AG08395 (cell line): ENCODE measurements at places on chromosomes 12 and 14.

DNA sequence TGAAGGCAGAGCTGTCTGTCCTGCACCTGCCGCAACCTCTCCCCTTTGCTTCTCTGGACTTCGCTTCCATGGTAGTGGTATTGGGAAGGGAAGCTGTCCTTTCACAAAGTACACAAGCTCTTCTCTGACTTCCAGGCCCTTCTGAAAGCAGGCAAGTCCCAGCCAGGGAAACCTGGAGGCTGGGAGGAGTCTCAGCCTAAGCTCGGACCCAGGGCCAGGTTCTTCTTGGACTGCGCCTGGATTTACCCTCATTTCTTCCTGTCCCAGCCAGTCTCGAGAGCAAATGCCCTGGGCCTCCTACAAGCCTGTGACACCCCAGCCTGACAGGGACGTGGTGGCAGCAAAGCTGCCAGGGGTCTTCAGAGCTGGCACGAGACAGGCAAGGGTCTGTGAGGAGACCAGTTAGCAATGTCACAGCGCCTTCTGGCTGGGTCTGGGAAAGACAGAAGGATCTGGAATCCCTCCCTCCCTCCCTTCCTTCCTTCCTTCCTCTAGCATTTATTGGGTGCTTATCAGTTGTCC lies 22.4 kb downstream of the ISCA2 start:
- DNase-seq: no peak

- DNase-seq: peak; percentile 38
Measured at GRCh38 chr12:92551853-92552397, 150.9 kb upstream of the PLEKHG7 start.

- no peak for DNase-seq
Measured at GRCh38 chr14:52021957-52022600, 32.7 kb downstream of the RTRAF start.

- no peak for DNase-seq
Measured at GRCh38 chr14:50344116-50344775, 32.1 kb downstream of the DMAC2L start.

DNA sequence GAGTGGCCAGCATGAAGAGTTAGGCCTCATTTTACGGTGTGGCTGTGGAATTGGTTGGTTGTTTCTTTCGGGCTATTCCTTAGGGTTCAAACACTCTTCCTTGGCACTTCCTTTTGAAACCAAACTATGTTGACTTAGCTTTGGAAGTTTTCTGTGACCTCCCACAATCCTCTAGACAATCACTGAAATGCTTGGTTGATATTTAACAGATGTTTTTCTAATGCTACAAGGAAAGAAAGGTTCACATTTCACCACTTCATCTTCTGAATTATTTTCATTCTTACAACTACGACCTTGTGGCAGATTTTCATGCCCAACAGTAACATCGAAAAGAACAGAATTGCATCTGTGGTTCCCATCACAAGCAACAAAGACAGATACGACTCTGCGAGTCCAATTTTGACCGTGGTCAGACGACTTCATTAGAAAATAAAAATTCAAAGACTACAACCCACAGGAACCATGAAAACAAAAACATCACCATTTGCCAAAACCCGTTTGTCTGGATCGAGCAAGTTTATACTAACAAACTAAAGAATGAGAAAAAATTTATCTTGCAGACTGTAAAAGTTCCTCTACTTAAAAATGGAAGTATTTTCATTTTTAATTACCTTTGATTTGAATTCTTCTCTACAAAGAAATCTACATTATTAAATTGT lies 16.9 kb downstream of the PRKAB1 start:
- peak; percentile 14 for DNase-seq

DNA sequence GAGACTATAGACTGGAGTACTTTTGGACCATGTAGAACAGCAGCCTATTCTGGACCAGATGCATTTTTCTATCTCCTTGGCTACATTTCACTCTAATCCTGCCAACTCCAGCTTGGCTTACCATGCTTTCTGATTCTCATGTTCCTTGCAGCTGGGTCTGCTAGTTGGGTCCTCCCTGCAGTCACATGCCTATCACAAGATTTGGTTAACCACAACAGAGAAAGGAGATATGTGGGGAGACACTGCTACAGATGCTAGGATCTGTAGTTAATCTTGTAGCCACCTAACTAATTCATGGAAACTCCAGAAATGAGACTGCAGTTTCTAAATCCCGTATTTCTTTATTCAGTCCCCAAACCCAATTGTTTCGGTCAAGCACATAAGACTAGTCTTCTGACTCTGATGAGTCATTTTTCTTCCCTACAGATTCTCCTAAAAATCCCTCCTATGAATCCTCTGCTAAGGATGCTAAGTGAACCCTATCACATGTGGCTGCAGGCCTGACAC lies 410.6 kb downstream of the DAD1 start:
- DNase-seq: no peak

DNA sequence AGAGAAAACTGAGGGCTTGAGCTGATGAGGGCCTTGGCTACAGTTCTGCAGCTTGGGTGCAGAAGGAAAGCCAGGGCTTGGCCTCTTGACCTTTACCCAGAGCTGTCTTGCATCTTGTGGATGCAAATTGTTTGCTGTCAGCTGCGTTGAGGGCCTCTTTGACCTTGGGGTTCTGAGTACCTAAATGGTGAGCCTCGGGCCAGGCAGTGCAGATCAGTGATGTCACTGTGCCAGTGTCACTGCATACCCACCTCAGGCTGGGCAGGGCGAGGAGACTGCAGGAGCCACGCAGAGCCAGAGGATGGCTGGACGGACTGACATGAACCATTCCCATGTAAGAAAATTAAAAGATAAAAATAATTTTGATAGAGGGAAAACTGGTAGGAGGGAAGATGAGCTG lies 18.6 kb downstream of the ESRRB start:
- no peak for DNase-seq

DNA sequence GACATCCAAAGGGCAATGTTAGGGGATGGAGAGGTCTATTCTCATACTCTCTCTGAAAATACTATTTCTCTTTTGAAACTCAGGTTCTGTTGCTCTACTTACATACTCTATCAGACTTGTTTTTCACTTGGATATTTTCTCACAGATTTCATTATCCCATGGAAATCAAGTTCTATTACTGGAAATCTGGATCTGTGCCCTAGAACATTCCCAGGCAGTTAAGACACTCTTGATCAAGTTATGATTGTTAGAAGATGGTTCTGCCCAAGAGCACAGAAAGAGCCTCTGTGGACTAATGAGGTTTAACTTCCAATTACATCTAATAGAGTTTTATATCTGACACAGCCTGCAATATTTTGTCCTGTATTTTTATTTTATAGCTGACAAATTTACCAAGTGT lies 591.0 kb upstream of the ATP2B1 start:
- no peak for DNase-seq

DNA sequence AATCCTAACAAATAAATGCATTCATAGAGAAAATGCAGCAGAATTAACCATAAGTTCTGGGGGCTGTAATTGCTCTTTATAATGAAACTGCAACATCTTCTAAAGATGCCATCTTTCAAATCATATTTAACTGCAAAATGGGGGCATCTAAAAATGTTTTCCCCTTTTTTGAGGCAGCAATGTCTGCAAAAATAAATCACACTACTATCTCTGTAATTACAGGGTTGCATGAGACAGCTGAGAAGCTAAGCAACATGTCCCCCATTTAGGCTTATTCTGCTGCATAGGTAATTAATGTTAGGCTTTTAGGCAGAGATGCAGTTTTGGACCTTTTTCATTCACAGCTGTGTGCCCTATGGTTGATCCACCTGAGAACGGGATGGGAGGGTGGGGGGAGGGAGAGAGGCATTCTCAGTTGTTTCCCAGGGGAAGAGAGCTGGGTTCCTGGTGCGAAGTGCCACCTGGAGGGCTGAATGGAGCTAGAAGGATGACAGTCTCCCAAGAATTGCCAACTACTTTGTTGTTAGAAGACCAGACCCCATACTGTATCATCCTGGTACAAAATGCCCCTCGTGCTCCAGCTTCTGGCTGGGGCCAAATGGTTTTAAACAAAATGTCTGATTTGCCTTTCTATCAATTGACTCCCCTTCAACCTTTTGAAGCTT lies 154.2 kb downstream of the APAF1 start:
- no peak for DNase-seq

DNA sequence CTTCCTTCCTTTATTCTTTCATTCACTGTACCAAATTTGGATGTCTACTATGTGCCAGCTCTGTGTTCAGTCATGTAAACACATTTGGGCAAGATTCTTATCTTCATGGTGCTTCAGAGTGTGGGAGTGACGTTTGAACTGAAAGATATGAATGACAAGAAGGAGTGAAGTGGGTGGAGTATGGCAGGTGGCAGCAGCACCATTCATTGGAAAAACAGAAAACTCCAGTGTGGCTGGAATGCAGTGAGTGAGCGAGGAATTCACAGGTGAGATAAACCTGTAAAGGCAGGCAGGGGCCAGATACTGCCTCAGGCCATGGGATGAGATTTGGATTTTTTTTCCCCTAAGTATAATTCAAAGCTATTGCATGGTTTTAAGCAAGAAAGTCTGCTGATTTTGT lies 140.7 kb upstream of the CCDC198 start:
- DNase-seq: no peak

GRCh38 chr14:73452341-73453186 lies 5.8 kb downstream of the NUMB start:
- peak; percentile 43 for DNase-seq

DNA sequence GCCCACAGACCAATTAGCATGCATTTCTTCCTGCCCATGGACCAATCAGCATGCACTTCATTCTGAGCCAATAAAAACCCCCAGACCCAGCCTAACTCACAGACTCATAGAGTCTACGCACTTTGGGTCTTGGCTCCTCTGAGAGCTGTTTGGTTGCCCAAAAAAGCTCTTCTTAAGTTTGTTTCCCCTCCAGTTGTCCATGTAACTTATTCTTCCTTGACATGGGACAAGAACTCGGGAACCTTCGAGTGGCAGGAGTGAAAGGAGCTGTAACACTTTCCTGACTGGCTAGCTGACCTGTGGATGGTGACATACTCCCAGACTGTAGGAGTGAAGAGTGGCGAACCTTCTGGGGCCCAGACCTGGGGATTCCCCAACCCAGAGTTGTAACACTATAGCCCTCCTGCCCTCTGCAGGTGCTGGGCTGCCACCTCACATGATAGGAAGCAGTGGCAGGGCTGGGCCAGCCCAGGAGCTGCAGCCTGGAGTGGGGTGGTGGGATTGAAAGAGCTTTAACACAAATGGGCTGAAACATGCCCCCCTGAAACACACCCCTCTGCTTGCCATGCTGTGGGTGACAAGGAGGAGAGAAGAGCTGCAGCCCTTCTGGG lies 4.4 kb upstream of the BTBD7 start:
- no peak for DNase-seq
